ENCODE measurements at places on chromosomes 1 and 21.

GRCh38 chr1:236142253-236143103, at the start of gene GPR137B:
GPR137B (plus strand) TSS chr1:236142539; CDS start chr1:236142623, 84 bp downstream.
- peak; percentile 78 for DNase-seq

DNA sequence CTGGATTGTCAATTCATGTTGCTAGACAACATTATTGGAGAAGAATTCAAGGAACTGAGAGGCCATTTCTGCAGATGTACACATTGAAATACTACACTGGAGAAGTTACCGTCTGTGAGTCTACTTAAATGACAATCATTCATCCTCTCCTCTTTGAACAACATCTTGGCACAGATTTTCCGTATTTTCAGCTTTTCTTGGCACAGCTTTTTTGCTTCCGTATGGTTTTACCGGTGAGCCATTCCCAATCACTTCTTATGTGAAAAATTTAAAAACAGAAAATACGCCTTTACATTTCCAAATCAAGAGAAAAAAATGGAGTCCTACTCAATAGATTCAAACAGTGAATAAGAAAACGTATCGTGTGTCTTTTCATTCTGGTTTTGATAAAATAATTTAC, 1493.7 kb downstream of the AMY1C start:
- DNase-seq = no peak

GRCh38 chr1:20147846-20148570, 8.9 kb downstream of the PLA2G2F start:
- no peak for DNase-seq

DNA sequence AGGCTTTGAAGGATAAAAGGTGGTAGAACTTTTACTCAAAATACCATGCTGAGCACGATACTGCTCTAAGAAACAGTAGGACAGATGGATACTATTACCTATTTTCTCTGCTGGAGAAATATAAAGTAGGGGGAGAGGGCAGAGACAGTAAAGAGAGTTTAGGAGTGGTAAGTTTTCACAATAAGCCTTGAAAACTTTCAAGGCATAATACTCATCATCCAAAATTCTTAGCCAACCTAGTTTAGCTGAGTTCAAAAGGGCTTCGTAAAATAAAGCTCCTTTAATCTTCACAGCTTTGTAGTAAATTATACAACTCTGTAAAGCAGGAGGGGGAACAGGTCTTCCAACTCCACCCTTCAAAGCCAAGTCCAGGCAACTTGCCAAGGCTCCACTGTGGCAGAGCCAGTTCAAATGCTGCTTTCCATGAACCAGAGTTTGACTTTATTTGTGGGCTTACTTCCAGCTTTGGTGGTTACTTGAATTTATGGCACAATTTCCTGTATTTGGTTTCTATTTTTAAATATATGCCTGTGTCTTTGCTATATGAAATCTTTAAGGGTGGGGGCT, 15.5 kb downstream of the TEX38 start:
- DNase-seq = peak; percentile 41

DNA sequence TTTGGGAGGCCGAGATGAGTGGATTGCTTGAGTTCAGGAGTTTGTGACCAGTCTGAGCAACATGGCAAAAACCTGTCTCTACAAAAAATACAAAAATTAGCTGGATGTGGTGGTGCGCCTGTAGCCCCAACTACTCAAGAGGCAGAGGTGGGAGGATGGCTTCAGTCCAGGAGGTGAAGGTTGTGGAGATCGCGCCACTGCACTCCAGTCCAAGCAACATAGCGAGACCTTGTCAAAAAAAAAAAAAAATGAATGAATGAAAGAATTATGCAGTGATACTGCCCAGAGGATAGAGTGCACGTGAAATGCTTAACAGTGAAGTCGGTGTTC, 429 bp upstream of the DPH2 start:
- DNase-seq = no peak

Measured in inflammatory macrophage (primary cell).